ENCODE measurements at places on chromosomes 2 and 18.

- DNase-seq, result no peak
These were observed 93.4 kb downstream of the TWIST2 start for GRCh38 chr2:238941262-238941792.

GRCh38 chr2:29657674-29658073, 263.7 kb downstream of the ALK start:
- peak; percentile 71 for DNase-seq

DNA sequence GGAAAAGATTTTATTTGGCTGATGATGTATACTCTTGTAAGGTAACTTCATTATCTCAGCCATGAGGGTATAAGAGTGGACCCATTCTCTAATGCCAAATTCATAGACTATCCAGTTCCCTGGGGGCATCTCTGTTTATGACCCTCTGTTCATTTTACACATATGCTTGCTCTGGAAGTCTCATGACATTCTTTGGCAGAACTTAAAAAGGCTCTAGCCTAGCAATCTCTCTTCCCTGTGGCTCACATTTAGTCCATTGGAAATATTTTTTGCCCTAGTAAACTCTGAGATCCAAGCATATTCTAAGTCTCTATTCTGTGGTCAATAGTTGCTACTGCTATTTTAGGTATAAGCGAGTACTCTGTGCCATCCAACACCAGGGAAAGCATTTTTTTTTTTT, 1201.8 kb upstream of the ZEB2 start:
- DNase-seq, result no peak

DNA sequence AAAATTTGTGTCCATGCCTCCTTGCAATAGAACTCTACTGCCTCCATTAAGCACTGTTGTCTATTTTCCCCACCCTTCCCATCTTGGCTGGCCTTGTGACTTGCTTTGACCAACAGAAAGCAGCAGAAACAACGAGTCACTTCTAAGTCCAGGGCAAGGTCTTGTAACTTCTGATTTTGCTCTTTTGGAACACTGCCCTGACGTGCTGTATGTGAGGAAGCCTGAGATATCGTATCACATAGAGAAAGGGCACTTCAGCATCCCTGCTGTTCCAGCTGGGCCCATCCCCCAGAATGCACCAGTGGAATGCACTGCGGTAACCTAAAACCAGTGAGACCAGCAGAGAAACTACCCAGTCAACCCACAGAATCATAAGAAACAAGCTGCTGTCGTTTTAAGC, 28.1 kb downstream of the NCKAP1 start:
- peak; percentile 64 for DNase-seq

DNA sequence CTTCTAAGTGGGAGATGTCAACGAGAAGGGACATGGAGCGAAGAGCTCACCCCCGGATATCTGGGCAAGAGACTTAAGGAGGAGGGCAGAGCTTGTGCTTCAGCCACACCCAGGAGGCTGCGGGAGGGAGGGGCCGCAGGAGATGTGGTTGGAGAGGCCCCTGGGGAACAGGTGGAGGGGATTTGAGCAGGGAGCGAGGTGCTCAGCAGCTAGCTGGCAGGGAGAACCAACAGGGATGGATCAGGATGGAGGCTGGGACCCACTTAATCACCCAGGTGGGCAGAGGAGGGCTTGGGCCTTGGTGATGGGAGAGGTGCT, 78.3 kb downstream of the MBP start:
- DNase-seq, result no peak

Data from NCI-H524 (cell line).